ENCODE measurements at places on chromosomes 7 and 10.

- no peak for DNase-seq
These were observed 12.5 kb downstream of the PPIA start for GRCh38 chr7:44808914-44809393.

- DNase-seq = no peak
These were observed 4.2 kb downstream of the PAX2 start for GRCh38 chr10:100749309-100750217.

GRCh38 chr10:30863516-30864210, 168.0 kb downstream of the ZNF438 start:
- no peak for DNase-seq

- DNase-seq = no peak
These were observed 47.7 kb downstream of the AMZ1 start for GRCh38 chr7:2735744-2736143.

GRCh38 chr7:7567898-7568531, 1.3 kb downstream of the MIOS start:
- no peak for DNase-seq

DNA sequence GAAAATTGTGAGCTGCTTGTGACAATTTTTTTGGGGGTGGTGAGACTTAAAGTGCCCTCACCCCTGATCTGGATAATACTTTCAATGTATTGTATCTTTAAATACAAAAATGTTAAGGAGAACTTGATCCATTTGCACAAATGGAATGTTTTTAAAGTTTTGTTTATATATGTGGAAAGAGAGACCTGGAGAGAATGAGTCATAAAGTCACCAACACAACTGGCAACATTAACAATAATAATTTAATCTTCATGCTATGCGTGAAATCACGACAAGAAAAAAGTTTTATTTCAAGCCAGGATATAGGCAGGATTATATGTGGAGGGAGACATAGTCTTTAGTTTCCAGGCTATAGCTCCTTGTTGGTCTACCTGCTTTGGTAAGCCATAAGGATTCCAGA, 537.5 kb downstream of the GPAM start:
- DNase-seq = no peak

DNA sequence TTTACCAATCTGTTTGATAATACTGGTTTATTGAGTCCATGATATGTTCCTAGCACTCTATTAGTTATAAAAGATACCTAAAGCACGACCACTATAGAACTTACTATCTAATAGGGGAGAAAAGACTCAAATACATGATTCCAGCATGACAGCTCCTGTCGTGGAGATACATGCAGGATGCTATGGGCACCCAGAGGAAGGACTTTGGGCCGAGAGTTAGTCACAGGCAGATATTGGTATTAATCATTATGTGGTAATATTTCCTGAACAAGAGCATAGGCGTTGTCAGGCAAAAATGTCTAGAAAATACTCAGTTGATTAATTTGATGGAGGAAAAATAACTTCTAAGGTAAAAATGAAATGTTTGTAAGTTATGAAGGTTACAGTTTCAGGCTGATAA, 31.8 kb downstream of the CNNM2 start:
- no peak for DNase-seq

- no peak for DNase-seq
These were observed 3.6 kb downstream of the CCNY start for GRCh38 chr10:35339942-35340341.

DNA sequence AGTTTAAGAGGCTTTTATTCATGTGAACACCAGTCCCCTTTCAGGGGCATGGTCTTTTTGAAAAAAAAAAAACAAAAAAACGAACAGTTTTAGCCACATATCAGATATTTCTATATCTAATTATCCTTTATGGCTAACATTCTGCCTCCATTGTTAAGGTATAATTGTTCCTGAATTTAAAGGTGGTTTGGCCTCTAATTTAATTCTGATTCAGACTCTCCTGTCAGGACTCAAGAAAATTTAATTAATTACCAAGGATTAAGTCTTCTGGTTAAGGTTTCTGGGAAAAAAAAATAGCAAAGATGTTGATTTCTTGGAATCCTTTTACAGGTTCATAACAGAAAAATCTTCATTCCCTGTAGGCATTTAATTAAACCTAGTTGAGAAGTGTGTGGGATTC, 27.4 kb downstream of the COL1A2 start:
- DNase-seq = no peak

- DNase-seq = no peak
These were observed 104.5 kb upstream of the ZPBP start for GRCh38 chr7:50197549-50197948.

DNA sequence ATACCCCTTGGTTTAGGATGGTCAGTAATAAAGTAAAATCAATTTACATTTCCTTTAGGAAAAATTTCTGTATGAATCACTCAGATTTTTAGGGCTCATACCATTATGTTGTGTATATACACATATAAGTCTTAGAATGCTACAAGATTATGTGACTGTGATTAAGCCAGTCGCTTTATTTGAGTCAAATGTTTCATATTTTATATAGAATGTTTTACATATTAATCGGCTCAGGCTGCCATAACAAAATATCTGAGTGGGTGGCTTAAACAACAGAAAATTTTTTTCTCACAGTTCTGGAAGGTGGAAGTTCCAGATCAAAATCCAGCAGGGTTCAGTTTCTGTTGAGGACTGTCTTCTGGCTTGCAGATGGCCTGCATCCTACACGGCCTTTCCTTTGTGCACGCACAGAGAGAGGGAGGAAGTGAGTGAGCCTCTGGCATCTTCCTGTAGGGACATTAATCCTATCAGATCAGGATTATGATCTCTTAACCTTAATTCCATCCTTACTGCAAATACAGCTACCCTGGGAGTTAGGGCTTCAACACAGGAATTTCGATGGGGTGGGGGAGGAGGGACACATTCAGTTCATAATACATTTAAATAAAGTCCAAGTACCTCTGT, 198.0 kb downstream of the PHF14 start:
- DNase-seq = no peak

GRCh38 chr7:150317748-150318444, 5.3 kb upstream of the LRRC61 start:
- no peak for DNase-seq

DNA sequence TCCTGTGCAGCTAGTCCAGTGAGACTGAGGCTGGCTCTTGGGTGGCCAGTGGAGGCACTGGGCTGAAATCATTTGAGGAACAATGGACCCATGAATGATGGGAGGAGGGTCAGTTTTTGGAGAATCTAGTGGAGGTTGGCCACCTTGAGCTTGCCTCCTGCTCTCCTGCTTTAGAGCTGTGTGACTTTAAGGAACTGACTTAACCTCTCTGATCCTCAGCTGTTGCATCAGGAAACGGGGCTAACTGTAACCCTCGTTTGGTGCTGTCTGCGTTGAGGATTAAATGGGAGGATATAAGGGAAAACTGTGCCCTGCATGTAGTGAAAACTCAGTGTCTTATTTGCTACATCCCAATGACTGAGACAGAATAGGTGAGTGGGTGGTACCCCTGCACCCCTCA, 115.4 kb upstream of the PPIF start:
- DNase-seq = no peak

- no peak for DNase-seq
These were observed 290.0 kb upstream of the SEMA3A start for GRCh38 chr7:84484502-84485079.

DNA sequence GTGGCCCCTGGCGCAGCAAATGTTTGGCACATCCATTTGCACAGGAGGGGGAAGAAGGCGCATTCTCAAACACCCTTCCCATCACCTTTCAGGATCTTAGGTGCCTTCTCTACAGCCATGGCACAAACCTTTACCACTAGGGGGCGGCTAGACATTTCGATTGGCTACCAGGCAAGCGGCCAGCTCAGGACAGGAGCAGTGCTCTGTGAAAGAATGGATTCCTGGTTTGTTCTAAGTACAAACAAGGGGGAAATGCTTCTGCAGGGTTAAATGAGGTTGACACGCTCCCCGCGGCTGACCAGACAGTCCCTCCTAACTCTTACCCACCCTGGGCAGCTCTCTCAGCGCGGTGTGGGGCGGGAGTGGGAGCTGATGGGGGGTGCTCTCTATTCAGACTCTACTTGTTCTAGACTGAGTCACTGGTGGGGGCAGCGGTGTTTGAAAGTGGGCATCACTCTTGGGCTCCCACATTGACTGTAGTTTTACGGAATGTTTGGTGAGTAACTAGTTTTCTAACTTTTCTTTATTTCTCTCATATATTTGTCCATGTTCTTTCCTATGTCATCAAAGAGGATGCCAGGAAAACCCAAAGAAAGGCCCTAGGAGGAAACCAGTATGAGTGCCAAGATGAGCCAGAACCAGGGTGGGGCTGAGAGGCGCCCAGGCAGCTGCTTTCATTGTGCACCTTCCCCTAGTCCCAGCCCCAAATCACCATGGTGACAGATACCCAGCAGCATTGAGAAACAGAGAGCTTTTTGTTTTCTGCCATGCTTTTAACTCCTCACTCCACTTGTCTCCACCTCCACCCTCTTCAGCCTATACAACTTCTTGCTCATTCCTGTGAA, 61.4 kb upstream of the GPR158 start:
- peak; percentile 91 for DNase-seq

Data from midbrain (tissue), 1 donor.